RPMI8226 (cell line): ENCODE measurements at places on chromosomes 7 and 10.

DNA sequence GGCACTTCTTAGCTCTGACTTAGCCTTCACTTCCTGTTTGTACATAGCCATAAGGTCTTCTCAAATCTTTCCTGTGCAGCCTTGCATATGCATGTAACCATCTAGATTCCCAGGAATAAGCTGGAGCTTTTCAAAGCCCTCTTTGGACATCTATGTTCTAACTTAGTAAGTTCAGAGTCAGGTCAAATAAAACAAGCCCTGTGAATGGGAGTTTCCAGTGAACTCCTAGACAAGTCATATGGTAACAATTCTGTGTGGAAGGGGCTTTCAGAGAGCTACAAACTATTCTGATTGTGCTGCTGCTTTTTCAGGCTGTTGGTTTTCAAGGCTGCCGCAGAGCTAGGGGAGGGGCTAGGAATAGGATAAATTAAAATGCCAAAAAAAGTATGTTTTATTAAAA, 208.4 kb upstream of the AKR1E2 start:
- no peak for DNase-seq

- no peak for DNase-seq
Measured at GRCh38 chr10:52561322-52561721, 211.3 kb downstream of the MBL2 start.

- no peak for DNase-seq
Measured at GRCh38 chr10:4721999-4722753, 103.8 kb upstream of the AKR1E2 start.

DNA sequence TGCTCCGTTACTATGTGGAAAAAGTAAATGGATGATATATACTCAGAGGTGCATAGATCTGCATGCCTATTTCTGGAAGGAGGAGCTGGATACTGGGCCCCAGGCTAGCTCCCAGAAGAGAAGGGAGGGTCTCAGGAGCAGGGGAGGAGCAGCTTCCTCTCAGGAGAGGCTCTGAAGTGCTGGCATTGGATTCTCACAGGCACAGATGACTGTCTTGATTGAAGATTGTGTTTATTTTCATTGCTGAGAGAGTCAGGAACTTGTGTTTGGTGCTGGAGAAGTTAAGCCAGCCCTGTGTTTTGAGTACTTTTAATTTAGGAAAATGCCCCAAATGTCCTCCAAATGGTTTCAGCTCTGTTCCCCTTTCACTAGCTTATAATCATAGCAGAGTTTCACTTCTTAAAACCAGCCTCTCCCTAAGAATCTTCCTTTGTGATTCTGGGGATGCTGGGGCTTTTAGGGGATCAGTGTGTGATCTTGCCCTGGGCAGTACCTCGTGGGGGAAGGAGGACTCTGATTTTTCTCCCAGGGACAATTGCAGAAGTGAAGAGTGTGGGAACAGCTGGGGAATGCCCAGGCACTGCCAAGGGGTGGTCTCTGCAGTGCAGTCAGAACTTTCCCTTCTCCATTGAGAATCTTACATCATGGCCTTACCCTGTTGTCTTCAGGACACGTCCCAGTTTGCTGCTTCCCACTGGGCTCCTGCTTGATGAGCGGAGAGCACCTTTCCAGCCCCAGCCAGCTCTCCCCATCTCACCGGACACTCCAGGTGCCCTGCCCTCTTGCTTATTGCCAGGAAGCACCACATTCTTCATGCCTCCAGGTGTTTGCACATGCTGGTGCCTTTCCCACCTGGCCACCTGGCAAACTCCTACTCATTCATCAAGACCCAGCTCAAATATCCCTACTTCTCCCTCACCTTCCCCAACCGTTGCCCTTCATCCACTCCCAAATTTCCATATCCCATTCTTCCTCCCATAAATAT, 102.8 kb downstream of the ARHGAP22 start:
- DNase-seq = peak; percentile 16

- DNase-seq = peak; percentile 14
Measured at GRCh38 chr10:124565565-124566221, 104.1 kb downstream of the LHPP start.

- no peak for DNase-seq
Measured at GRCh38 chr7:69172357-69173077, 425.8 kb upstream of the AUTS2 start.

DNA sequence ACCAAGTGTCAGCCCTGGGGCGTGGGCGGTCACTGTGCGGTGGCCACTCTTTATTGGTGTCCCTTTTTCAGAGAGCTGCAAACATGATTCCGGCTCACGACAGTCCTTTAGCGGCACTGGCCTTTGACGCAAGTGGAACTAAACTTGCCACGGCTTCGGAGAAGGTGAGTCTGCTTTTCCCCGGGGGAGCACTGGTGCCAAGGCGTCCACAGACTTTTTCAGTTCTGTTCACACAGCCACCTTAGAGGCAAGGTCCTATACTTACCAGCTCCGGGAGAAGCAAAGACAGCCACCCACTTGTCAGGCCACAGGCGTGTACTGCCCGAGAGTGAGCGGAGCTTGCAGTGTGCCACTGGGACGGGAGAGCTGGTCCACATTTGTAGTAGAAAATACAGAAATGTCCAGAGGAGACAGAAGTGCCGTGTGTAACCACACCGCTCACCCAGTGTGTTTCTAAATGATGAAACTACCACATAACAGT, 27.9 kb downstream of the WIPI2 start:
- no peak for DNase-seq

DNA sequence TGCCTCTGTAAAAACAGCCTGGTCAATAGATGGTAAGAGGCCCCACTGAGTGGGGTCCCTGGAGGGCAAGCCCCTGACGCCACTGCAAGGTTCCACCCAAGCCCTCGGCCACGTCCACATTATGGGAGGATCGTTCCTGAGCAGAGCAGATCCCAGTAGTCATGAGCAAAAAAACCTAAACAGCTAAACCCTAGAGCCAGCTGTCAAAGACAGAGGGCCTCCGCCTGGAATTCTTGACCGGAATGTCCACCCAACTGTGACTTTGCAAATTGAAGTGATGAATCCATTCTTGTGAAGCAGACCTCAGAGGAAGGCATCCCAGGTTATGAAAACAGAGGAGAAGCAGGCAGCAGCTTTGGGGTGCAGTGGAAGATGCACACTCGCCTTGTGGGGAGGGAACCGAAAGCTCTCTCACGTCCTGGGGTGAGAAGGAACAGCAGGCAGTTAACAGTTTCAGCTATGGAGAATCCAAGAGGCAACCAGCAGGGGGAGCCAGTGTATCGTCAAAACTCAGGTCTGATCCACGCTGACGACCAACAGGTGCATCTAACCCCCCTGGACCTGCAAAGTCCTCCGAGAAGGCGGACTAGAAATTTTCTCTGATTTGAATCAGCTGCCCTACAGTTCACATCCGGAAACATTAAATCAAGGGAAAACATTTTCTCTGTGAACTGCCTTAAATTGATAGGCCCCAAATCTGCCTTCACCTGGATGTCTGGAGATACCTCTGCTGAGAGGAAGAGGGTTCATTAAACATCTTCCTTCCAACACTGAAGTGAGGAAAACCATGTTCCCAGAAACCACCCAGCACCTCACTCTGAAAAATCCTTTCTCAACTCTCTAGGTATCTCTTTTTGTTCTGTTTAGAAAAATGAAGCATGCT, 139.1 kb upstream of the PFKP start:
- peak; percentile 82 for DNase-seq

DNA sequence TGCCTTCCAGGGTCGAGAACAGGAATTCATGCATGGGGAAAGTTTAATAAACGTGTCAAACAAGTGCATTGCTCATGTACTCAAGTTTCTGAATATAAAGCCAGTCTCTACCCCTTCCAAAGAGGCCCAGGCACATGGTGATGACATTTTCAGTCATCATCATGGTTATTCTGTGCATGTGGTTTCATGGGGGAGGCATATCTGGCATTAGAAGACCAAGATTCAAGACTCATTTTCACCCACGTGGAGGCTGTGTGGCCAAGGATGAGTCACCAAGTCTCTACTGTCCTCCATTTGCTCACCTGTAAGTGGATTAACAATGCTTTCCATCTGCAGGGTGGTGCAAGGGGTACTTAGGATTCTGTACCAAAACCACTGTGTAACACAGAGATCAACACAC, 34.0 kb upstream of the CNPY1 start:
- peak; percentile 24 for DNase-seq

DNA sequence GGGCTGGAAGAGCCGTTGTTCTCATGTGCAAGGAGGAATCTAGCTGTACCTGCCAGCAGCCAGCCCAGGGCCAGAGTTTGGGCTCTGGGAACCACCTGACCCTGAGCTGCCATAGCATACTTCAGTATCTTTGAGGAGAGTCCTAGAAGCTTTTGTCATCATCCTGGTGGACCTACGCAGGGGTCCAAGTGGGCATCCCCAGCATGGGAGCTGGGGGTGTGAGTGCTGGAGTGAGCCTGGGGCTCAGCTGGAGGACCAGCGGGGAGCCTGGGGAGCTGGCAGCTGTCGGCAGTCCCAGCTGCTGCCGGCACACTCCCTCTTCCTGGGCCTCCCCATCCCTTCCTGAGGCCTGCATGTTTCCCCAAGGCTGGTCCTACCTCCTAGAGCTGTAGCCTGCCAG, 32.5 kb downstream of the C10orf105 start:
- no peak for DNase-seq

DNA sequence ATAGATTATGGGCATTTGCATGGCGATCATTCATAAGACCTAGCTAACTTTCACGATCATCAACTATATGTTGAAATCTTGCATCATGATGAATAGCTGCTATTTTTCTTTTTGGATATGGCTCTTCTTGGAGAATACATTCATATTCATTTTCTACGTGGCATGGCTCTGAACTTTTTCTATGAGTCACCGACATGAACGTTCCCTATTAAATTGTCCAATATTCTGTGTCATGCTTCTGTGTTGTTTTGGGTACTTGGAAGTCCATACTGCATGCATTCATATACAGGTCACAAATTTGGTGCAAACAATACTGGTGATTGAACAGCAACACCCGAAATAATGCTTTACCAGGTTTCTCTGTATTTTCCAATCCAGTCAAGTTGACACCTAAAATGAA, 37.9 kb upstream of the ANKRD1 start:
- no peak for DNase-seq

- no peak for DNase-seq
Measured at GRCh38 chr10:4983615-4984216, 19.9 kb downstream of the AKR1C2 start.

- DNase-seq = no peak
Measured at GRCh38 chr10:45371560-45371959, 2.5 kb upstream of the ALOX5 start.

GRCh38 chr7:18231854-18232253, 204.2 kb upstream of the PRPS1L1 start:
- DNase-seq = no peak

DNA sequence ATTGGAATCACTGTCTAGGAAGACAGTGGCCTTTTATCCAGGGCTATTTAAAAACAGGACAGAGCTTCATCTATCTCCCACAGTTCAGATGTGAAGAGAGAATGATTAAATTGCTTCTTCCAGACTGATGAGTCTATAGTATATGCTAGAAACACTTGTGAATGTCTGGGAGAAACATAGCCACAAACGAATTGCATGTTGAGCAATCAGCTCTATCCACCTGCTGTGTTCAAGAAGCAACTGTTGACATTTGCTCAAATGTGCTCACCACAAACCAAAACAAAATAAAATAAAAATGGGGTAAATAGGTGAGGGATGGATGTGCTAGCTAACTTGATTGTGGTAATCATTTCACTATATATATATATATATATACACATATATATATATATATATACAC, 195.1 kb downstream of the HECW1 start:
- DNase-seq = no peak

DNA sequence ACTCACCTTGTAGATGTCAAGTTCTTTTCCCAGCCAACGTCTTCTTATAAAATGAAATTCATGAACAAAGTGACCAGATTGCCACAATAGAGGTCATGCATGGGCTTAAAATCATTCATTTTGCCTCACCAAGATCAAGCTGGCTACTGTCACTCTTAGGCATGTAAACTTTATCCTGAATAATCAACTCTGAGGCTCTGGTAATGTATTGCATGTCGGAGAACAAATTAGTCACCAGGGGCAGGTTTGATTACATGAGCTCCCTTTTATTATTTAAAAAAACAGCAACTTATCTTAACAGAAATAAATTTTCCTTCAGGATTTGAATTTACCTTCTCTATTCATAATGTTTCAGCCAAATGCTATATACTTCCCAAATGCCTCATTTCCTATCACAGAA, 112.9 kb upstream of the SP4 start:
- DNase-seq = no peak

- DNase-seq = no peak
Measured at GRCh38 chr10:77889277-77889903, 37.2 kb downstream of the DLG5 start.

GRCh38 chr7:4051696-4052095, 630.4 kb upstream of the FOXK1 start:
- no peak for DNase-seq
